ENCODE measurements at places on chromosomes 12 and 14.

DNA sequence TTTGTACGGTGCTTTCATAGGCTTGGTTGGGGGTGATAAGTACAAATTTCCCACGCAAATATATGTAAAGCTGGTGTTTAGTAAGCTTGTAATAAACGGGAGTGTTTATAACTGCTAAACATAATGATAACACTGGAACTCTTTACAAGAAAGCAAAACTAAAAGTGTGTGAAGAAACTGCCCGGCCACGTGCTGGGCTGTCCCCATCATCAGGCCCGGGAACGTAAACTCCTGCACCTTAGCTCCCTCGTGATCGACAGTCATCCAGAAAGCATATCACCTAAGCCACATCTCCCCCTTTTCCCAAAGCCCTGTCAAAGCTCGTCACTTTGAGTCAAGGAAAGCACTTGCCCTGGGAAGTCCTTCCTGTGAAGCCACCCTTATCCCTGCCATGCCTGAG, 18.0 kb upstream of the PARP11 start:
- DNase-seq, result no peak

- no peak for DNase-seq
These were observed 5.2 kb downstream of the OTUB2 start for GRCh38 chr14:94031161-94031882.

GRCh38 chr14:70857496-70857890, 48.2 kb upstream of the MAP3K9 start:
- no peak for DNase-seq

DNA sequence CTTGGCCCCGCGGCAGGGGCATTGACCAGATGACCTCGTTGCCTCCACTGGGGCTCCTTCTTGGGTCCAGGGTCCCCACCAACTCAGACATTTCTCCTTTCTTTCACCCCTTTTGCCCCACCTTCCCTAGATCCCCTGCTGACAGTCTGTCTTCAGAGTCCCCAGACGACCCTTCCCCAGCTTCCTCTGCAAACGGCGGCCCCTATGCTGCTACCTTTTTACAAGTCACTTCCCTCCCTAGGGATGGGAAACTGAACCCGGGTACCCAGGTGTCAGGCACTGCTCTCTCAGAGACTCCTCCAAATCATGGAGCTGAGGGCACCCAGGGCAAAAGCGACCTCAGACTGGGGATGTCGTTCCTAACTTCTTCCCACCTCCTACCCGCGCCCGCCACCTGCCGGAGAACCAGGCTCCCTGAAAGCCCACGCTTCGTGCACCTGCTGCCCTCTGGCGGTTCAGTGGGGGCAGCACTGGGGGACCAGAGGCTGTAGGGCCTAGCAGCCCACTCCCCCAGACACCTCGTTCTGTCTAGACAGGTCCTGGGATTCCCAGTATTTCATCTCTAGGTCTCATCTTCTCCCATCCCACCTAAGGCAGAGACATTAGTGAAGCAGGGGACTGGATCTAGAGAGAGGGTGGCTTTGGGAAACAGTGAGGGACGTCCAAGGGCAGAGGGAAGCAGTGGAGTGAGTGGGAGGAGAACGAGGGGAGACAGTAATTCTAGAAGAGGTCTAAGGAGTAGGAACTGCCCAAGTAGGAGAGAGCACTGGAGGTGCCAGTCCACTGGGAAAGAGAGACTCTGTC, 4.9 kb downstream of the ZNF385A start:
- peak; percentile 60 for DNase-seq

- no peak for DNase-seq
These were observed at the start of gene PROX2 for GRCh38 chr14:74875941-74876913. PROX2 (minus strand) TSS chr14:74876145; CDS start chr14:74863834, 12,311 bp downstream.

- no peak for DNase-seq
These were observed 4.3 kb upstream of the OR5AU1 start for GRCh38 chr14:21160061-21160610.

- no peak for DNase-seq
These were observed 8.9 kb downstream of the ISCA2 start for GRCh38 chr14:74502236-74503019.

DNA sequence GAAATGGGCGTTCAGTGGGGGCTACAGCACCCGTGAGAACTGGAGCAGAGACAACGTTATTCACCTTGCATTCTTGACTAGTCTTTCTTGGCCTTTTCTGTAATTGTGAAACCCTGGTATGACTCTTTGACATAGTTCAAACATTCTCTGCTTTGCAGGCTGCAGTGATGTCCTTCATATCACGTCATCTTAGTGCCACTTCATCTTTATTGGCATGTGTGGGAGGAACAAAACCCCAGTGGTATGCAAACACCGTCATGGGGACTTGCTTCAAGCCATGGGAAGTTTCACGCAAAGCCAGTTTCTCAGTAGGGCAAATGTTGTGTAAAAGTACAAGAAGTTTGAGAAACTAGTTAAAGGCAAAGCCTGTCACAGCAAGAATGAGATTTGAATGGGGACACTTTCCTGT, 20.2 kb upstream of the DUSP16 start:
- DNase-seq, result peak; percentile 41

DNA sequence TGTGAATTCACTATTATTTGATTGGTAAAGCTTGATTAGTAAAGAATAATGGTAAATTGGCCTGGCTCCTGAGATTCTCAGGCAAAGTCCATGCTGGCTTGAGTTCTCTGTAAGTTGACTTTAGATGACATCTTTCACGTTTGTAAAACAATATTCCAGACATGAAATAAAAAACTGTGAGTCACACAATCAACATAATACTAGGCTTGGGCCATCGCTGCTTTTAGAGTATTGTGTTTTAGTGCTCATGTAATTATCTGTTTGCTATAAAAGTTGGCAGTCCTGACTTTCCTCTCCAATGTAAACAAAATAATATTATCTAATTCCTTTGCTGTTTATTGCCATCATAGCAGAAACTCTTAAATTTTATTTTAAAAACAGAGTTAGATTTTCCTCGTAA, 3.9 kb upstream of the TBC1D30 start:
- no peak for DNase-seq

GRCh38 chr12:51846911-51847642, 1.4 kb downstream of the FIGNL2 start:
- DNase-seq, result no peak

- no peak for DNase-seq
These were observed 21.5 kb upstream of the GNS start for GRCh38 chr12:64780531-64781279.

DNA sequence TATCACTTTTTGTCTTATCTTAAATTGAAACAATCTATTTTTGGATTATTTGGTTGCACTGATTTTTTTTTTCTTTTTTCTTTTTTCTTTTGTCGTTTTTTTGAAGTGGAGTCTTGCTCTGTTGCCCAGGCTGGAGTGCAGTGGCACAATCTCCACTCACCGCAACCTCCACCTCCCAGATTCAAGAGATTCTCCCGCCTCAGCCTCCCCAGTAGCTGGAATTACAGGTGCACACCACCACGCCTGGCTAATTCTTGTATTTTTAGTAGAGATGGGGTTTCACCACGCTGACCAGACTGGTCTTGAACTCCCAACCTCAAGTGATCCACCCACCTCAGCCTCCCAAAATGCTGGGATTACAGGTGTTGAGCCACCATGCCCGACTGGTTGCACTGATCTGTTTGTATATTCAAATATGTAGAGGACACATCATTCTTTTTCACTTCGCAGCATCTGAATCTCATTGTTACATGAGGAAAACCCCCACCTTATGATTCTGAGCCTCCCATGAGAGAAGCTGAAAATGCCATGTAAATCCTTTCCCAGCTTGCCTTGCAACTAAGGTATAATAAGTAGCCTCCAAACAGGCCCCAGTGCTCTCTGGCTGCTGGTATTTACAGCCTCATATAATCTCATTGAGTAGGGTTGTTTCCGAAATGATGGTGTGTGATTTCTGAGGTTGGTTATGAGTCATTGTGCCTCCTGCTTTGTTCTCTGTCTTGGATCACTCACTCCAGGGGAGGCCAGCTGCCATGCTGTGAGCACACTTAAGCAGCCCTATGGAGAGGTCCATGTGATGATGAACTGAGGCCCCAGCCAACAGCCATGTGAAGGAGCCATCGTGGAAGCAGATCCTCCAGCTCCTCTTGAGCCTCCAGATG, 5.2 kb upstream of the HSP90B1 start:
- DNase-seq, result no peak

DNA sequence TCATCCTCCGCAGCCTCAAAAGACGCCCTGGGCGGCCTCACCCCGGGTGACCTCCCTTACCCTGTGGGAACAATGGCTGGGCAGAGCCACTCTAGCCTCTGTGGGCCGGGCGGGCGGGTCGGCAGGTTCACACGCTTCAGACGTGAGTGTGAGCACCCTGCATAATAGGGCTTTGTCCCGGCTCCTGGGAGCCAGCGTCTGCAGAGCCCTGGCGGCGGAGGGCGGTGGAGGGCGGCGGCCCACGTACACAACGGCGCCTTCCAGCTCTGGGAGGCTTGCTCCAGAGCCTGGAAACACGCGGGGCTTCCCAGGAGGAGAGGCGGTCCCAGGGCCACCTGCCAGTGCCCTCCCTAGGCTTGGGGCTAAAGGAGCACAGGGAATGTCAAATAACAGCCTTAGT, 205.6 kb downstream of the BCL11B start:
- DNase-seq, result no peak

- DNase-seq, result no peak
These were observed 1.7 kb downstream of the IRAK3 start for GRCh38 chr12:66190519-66191370.

- DNase-seq, result no peak
These were observed 371.7 kb downstream of the DPF3 start for GRCh38 chr14:72521968-72522741.

- no peak for DNase-seq
These were observed 21.0 kb downstream of the WIF1 start for GRCh38 chr12:65100140-65100539.

GRCh38 chr14:99728981-99729451, 44.9 kb downstream of the CYP46A1 start:
- no peak for DNase-seq

- DNase-seq, result no peak
These were observed 3.9 kb downstream of the ABHD4 start for GRCh38 chr14:22601996-22602395.

- no peak for DNase-seq
These were observed 151.5 kb downstream of the PRKCH start for GRCh38 chr14:61472801-61473376.

- DNase-seq, result no peak
These were observed 477.9 kb downstream of the MED13L start for GRCh38 chr12:115799610-115800009.

DNA sequence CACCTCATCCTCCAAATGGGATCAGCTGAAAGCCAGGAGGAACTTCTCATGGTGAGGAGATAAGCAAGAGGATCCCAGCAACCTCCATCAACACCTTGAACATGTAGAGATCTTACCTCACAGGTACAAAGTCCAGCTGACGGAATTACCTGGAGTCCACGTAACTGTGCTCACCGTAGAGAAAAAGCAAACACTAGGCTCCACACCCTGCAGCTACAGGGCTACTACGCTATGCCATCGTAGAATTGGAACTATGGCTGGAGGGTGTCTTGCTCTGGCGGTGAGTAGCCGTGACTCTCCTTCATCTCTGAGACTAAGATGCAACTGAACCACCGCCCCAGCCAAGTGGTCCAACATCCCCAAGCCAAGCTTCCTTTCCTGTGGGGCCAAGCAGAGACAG, 50.5 kb downstream of the CRY1 start:
- DNase-seq, result no peak

- peak; percentile 37 for DNase-seq
These were observed 23.0 kb downstream of the PDE6H start for GRCh38 chr12:14995583-14996425.

- no peak for DNase-seq
These were observed 156.3 kb downstream of the NTF3 start for GRCh38 chr12:5588176-5588575.

GRCh38 chr14:30362369-30363218, 196.4 kb upstream of the G2E3 start:
- no peak for DNase-seq

DNA sequence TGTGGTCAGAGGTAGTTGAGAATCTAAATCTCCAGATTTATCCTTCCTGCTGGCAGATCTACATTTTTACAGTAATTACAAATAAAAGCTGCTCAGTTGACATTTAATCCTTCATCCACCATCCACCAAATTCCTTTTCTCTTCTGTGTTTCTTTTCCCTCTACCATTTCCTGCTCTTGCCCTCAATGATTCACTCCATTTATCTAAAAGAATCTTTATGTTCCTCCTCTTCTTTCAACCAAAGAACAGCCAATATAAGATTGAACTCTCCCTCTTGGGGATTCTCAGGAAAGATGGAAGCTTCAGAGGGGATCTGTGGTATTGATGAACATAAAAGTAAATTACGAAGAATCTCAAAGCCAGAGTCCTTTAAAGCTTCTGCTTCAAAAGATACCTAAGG, 4.4 kb downstream of the MAP4K5 start:
- no peak for DNase-seq

DNA sequence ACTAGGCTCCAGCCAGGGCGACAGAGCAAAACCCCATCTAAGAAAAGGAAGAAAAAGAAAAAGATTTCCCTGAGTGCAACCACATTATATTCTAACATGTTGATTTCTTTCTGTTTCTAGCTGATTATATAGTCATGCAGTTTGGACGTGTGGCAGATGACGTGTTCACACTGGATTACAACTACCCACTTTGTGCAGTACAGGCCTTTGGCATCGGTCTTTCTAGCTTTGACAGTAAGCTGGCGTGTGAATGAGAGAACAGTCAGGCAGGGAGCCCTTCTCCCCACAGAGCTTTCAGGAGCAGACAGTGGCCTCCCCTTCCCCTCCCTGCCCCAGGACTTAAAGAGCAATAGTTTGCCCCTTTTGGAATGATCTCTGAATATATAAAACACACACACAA, 20.0 kb upstream of the TEAD4 start:
- no peak for DNase-seq

GRCh38 chr12:94781835-94782234, 131.5 kb upstream of the TMCC3 start:
- no peak for DNase-seq

DNA sequence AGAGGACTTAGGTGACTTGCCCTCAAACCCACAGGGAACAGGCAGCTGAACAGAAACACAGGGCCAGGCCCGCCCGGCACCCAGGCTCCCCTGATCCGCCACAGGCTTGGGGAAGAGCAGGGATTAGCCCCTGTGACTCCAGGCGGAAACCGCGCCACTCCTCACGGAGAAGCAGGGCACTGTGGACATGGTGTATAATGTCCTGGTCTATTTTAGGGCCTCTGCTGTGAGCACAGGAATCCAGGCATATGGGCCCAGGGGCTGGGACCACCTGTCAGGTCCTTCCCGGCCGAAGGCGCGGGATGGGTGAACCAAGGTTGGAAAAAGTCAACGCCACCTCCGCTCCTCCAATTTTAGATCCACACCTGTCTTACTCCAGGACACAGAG, 34.6 kb upstream of the MEG3 start:
- no peak for DNase-seq
